ENCODE measurements at places on chromosomes 5 and 9.

DNA sequence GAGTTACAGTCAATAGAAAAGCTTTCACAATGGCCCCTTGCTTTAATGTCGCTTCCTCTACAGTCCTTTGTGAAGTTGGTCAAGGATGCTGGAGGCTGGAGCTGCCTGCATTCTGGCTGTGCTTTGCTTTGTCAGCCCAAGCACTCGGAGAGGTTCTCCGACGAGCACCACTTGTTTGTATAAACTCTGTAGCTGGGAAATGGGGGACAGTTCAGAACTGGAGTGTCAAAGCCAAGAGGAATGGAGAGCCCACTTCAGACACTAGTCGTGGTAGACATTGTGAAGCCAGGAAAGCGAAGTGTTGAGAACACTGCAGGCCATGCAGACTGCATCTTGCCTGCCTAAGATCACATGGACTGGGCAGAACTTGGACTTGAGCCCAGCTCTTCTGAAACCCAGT lies 330.3 kb downstream of the GADD45G start:
- DNase-seq, result no peak

DNA sequence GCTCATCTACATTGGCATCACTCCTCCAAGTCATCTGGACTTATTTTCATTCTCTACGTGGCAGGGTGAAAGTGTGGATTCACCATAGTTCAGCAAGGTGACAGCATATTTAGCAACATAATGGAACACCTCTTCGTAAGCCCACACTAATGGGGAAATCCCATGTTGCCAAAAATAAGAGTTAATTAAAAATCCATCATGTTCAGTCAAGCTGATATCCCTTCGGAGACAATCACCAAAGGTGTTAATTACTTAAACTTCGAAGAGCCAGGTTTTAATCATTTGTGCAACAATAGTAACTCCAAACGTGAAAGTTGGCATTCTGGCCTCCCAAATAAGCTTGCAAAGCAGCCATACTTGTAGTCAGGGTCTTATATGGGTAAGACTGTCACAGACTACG lies 242.9 kb downstream of the NSG2 start:
- DNase-seq, result no peak

GRCh38 chr5:141149812-141150211 lies at the start of gene PCDHB6:
Gene PCDHB6, plus strand, starts transcription at chr5:141150057. Its CDS starts 201 bp downstream, at chr5:141150258.
- DNase-seq, result no peak

DNA sequence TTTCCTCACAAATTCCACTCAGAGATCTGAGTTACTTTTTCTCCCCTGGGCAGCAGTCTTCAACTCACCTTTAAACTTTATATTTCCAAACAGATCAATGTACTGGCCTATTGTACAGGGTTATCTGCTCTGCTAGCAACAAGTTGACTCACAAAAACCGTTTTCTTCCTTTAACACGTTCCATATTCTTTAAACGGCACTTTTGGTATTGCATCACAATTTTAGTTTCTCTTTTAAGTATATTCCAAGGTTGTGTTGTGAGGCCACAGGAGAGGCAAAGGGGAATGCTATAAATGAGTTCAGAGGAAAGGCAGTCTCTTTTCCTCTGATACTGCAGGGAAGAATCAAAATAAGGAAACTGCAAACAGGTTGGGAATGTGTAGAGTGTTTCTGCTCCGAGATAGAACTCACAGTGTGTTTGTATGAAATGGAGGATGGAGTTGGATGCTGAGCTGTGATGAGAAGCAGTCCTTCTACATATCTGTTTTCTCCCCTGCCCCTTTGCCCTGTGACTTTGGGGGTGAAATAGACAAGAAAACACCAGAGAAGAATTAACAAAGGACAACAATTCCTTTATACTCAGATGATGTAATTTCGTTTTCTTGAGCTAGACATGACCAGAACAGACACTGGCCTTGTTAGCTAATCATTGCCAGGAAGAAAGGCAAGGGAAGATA lies 9.9 kb upstream of the ALDOB start:
- no peak for DNase-seq

GRCh38 chr5:123093601-123094236 lies 4.7 kb downstream of the PRDM6 start:
- DNase-seq, result no peak
